ENCODE measurements at places on chromosomes 11 and 22. TPM values are rescaled to one million over a fixed set of nuclear protein-coding genes. Genes with fewer than 3 reads are reported as not detected.

Gene TRIM49
- not detected for total RNA-seq

Gene FREY1
- total RNA-seq, result 1.00 TPM

Gene NCAM1
- 0.28 TPM for total RNA-seq

Gene OSBP2
- total RNA-seq, result 0.83 TPM

Gene SLCO2B1
- 0.65 TPM for total RNA-seq

Gene AQP11
- 2.8 TPM for total RNA-seq

Gene TRIM51
- total RNA-seq, result not detected

Gene MYO7A
- 0.09 TPM for total RNA-seq

Gene C11orf87
- not detected for total RNA-seq

Gene TMEM121B
- total RNA-seq, result under 0.01 TPM

Gene OR5P2
- total RNA-seq, result not detected

Gene DDTL
- 0.92 TPM for total RNA-seq

Gene APOL4
- total RNA-seq, result 2.3 TPM

Gene VSIG2
- 0.18 TPM for total RNA-seq

Gene MS4A3
- not detected for total RNA-seq

Measured in smooth muscle cell of bladder (primary cell).